Caudate nucleus (tissue), 63 donors: ENCODE measurements at places on chromosomes 13 and 19.

- peak; percentile 89 for DNase-seq
Observed at GRCh38 chr19:15280915-15281683, 48.9 kb upstream of the EPHX3 start.

- no peak for DNase-seq
Observed at GRCh38 chr13:41034881-41035280, 15.8 kb upstream of the ELF1 start.

DNA sequence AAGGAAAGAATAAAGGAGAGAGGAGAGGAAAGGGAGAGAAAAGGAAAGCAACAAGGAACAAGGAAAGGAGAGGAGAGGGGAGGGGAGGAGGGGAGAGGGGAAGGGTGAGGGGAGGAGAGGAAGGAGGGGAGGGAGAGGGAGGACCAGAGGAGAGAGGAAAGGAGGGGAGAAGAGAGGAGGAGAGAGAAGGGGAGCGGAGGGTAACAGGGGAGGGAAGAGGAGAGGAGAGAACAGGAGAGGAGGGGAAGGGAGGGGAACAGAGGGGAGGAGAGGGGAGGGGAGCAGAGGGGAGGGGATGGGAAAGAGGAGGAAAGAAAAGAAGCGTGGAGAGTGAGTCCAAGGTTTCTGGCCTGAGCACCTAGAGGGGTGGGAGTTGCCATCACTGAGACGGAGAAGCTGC lies 26.7 kb downstream of the FAAP24 start:
- no peak for DNase-seq

DNA sequence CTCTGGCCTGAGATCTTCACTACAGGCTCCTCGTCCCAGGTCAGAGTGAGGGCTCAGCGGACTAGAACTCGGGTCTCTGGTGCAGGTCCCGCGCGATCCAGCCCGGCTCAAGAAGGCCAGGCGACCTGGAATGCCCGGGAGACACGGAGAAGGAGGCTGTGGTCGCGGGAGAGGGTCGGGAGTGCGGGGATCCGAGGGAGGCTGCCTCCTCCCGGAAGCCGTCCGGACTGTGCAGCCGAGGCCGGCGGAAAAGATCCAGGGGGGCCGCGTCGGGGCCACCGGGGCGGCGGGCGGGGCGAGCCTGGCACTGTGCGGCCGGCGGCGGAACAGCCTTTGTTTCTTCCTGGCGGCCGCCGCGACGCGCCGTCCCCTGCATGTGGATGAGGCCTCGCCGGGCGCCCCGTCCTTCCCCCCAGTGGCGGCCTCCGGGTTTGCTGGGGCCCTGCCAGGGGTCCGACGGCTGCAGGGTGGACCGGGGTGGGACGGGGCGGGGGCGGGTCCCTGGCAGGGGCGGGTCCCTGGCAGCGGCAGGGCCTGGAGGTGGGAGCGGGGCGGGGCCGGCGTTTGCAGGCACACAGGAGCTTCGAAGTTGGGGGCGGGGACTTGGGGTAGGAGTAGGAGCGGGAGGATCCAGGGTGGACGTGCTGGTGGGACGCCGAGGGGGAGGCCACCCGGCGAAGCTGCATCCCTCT lies 1.0 kb upstream of the SLC7A10 start:
- no peak for DNase-seq
